ENCODE measurements at places on chromosomes 6 and 20. TPM values are rescaled to one million over a fixed set of nuclear protein-coding genes. Genes with fewer than 3 reads are reported as not detected.

The LAMA2 gene
- 17.9 TPM for total RNA-seq

The THBS2 gene
- 0.18 TPM for total RNA-seq

- no peak for DNase-seq
Measured at GRCh38 chr6:46011188-46012085, 4.2 kb downstream of the CLIC5 start.

DNA sequence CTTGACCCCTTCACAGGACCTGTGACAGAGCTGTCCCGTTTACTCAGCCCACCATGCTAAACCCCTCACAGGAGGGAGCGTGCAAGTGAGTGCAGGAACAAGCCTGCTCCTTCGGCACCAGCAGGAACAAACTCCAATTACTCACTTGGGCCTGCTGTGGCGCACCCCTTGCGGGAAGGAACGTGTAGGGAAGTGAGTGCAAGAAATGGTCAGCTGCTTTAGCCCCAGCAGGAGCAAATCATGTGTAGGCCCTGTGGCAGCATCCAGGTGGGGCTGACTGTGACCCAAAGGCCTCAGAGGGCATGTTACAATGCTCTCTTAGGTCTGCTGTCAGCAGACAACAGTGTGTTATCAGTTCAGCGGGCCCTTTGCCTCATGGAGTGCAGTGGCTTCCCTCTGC lies 574.4 kb downstream of the PRKN start:
- DNase-seq: no peak

The XKR7 gene
- 0.02 TPM for total RNA-seq

The CCM2L gene
- 1.2 TPM for total RNA-seq

The NMBR gene
- not detected for total RNA-seq

DNA sequence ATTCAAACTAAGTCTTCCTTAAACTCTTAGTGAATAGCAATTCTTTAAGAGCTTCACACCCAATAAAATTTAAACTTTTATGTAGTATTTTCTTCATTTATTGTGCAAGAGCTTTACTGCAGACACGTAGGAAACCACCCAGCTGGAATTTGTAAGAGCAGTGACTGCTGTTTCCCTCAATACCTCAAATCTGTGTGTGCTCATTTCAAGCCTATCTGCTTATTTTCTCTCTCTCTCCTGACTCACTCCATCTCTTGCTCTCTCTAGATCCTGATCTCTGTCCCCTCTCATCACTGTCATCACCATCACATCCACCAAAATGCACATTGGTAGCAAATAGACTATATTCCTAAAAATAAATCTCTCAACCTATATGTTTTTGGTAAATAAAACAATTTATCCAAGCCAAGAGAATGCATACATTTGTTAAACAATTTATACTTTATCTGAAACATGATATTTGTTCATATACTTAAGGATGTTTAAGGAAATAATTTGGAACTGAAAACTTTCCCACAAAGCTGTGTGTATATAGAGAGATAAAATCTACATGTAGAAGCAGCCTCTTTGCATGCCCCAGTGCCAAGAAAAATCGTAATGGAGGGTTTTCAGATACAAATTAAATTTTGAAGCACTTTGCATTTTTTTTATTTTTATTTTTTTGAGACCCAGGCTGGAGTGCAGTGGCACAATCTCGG lies 273.0 kb downstream of the TFAP2A start:
- no peak for DNase-seq

The LY6G6D gene
- not detected for total RNA-seq

GRCh38 chr6:103799971-103800670 lies 1059.6 kb downstream of the HACE1 start:
- no peak for DNase-seq

DNA sequence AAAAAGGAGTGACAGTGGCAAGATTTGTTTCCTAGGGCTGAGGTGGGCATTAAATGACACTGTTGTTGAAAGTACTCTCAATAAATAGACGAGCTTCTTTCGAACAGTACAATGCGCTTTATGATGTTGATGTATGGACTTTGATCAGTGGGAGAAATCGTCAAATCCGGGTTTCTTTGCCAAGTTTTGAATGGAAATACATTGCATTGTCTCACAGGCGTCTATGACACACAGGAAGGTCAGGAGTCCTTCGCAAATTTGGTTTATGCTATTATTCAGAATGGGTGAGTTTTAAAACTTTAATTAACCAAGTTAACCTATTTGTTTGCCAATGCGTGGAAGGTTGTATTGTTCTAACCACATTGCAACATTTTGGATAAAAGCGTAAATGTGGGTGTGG lies 547.3 kb upstream of the SLC35B3 start:
- DNase-seq: no peak

GRCh38 chr6:25629198-25629576 lies 22.8 kb upstream of the SCGN start:
- DNase-seq: peak; percentile 33

The CRISP2 gene
- total RNA-seq: not detected

DNA sequence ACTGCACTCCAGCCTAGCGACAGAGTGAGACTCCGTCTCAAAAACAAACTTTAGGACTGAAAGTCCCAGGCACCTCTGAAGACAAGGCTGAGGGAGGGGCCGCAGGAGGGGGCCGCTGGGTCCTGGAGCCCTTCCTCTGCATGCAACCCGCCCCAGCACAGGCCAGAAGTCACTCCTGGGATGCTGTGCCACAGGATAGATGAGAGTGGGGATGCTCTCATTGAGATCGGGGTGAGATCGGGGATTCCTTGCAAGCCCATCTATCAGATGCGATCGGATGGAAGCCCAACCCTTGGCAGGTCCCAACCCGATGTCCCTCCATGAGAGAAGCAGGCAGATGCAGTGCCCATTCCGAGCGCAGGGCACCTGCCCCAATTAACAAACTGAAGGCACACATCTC lies 66.5 kb downstream of the WDR27 start:
- no peak for DNase-seq

DNA sequence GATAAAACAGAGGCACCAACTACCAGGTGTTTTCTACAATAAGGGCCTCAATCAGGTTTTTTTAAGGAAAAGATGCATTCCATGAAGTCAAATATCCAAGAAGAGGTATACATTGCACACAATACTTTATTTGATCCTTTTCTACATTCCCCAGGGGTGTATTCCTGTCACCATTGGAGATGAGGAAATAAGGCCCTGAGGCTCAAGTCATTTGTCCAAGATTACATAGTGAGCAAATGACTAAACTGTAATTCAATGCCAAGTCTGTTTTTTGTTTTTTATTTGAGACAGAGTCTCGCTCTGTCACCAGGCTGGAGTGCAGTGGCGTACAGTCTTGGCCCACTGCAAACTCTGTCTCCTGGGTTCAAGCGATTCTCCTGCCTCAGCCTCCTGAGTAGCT lies 69.2 kb upstream of the CDYL start:
- DNase-seq: no peak

GRCh38 chr6:29593199-29593855 lies 8.4 kb downstream of the OR2H2 start:
- no peak for DNase-seq

DNA sequence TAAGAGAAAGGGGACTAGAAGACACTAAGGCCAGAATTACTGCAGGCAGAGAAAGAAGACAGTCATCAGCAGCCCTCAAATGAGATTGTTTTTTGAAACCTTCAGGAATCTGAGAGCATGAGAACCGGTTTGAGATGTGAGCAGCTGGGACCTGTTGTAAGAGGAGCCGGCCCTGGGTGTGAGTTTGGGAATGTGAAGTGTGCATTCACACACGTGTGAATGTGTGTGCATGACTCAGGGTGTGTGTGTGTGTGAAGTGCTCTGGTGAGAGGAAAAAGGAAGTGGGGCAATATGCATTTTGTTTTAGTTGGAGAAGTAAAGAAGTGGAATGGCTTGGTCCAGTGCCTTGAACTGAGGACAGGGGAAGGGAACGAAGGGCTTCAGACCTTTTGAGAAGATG lies 4.3 kb downstream of the SCUBE3 start:
- DNase-seq: no peak

DNA sequence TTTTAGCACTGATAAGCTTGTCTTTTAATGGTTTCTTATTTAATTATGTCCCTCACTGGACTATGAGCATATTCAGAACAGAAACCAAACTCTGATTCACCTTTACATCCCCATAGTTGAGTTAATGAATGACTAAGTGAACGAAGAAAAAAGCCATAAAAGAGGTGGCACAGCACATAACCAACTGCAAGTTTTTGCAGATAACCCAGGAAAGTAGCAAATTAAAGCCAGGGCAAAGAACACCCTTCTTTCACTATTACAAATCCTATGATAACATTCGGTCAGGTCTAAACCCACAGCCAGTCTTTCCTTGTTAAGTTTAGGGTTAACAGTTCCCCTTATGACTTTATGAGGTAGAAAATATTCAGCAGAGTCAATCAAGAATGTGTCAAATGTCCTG lies 102.7 kb downstream of the RIN2 start:
- no peak for DNase-seq

- no peak for DNase-seq
Measured at GRCh38 chr6:152078804-152079203, 271.3 kb downstream of the ESR1 start.

The ARMH2 gene
- total RNA-seq: not detected

GRCh38 chr6:9405369-9405768 lies 970.0 kb upstream of the SLC35B3 start:
- no peak for DNase-seq

DNA sequence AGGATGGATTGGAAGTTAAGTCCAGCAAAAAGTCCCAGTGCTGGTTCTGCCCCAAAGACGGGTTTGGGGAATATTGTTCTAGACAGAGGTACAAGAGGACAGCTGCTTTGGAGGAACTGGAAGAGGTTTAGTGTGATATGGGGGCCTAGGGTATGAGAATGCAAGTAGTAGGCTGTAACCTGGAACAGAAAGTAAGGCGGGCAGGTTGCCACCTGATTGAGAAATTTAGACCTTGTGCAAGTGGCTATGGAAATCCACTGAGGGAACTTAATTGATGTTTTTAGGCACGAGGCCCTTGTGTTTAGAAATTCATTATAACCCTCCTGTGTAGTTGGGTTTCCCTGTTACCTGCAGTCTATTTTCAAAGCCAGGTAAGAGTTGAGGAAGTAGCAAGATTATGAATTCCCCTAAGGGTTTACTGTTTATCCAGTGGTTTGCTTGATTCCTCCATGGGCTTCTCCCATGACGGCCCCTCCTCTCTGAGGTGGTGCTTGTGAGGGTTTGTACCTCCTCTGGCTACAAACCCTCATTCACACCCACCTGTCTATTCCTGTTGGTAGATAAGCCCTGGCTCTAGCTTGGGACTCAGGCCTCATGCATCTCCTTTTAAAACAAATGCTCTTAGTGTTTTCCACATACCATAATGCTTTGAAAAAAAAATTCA lies 42.0 kb upstream of the BCAS1 start:
- DNase-seq: no peak
